ENCODE measurements at places on chromosomes 7 and 10.

- DNase-seq = peak; percentile 80
Observed at GRCh38 chr10:76113952-76114351, 682.5 kb downstream of the LRMDA start.

GRCh38 chr10:60237977-60238758, 151.5 kb downstream of the ANK3 start:
- peak; percentile 52 for DNase-seq

- no peak for DNase-seq
Observed at GRCh38 chr10:61609701-61610100, 53.0 kb upstream of the CABCOCO1 start.

DNA sequence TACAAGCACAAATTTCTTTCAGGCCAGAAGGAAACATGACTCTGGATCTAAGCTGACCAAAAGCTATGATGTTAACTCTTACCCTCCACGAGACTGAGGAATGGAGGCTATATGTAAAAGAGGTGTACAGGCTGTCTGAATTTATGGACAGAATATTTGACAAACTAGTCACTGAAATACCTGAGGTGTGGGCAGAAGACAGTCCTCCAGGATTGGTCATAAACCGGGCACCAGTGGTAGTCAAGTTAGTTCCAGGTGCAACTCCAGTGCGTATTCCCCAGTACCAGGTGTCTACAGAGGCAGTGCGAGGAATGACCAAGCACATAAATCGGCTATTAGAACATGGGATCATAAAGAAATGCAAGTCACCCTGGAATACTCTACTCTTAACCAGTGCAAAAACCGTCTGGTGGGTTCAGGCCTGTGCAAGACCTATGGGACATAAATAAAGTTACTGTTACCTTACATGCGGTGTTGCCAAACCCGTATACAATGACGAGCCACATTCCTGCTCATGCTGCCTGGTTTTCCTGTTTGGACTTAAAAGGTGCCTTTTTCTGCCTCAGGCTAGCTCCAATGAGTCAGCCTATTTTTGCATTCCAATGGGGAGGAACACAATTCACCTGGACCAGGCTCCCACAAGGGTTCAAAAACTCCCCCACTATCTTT, 6.7 kb upstream of the CYREN start:
- no peak for DNase-seq

- DNase-seq = no peak
Observed at GRCh38 chr10:8927705-8928104, 873.2 kb downstream of the GATA3 start.

GRCh38 chr7:139829025-139829774, at the start of gene TBXAS1:
Gene TBXAS1, plus strand, starts transcription at chr7:139829264. Its CDS starts 127 bp downstream, at chr7:139829391.
- DNase-seq = no peak

DNA sequence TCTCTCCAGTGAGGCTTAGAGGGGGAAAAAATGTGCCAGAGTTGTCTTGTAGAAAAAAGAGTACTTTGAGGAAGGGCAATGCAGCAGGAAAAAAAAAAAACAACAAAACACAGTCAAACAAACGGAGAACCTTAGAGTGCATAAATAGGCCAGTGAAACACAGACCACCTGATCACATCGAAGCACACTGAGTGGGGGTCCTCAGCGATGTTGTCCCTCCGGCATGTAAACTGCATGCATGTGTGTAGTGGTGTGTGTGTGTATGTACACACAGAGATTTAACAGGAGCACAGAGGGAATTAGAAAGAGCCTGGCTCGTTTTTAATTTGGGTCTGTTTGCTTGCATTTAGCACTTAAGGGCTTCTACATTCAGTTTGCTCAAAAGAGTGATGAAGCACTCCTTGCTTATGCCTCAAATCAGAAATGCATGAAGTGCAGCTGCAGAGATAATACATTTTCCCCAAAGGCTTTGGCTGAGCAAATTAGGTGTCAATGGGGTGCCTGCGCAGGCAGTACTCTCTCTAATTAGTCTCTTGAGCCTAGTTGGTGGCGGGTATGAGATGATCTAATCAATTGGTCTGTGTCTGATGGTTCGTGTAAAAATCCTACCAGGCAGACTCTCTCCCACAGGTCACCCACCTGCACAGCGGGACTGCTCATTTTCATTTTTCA, 62.7 kb upstream of the FZD1 start:
- DNase-seq = no peak

DNA sequence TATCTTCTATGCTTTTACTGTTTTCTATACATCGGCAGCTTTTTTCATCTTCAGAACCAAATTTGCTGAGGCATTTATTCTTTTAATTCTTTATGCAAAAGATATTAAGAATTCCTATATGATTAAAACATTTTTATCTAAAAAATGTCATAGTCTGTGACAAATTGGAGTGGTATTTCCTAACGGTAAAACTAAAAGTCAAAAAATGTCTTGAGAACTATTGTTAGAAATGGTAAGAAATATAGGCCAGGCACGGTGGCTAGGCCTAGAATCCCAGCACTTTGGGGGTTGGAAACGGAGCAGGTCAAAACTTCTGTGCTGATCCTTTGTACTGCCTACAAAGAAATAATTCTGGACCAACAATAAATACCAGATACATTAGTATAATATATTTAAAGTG, 57.7 kb upstream of the PRR15 start:
- no peak for DNase-seq

GRCh38 chr7:90706072-90706716, 110.1 kb downstream of the CDK14 start:
- DNase-seq = peak; percentile 41

- no peak for DNase-seq
Observed at GRCh38 chr7:34425194-34425593, 232.8 kb upstream of the NPSR1 start.

DNA sequence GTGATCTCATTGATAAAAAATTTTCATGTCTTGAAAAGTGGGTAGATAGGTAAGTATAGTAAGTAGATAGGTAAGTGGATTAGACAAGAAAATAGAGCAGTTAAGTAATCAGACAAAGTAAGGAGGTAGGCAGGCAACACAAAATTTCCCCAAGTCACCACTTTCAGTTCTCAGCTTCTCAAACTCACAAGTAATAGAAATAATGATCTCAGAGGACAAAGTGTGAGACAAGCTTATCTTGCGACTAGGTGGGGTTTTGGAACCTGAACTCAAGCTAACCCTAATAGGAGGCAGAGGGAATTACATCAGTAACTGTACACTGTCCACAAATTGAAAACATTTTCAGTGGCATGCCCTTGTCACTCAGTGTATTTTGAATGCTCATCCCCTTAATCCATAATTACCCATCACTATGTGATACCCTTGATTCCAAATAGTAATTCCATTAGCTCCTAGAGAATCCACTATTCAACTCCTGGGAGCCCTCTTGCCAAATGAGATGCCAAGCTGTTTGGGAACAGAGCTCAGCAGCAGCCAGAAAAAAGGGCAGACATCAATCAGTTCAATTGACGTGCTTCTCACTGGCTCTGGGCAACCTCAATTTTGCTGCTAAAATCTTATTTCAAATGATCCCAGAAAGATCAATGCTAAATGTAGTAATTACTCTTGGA, 703.2 kb downstream of the XPNPEP1 start:
- DNase-seq = no peak

GRCh38 chr10:121645696-121646095, 47.5 kb upstream of the FGFR2 start:
- no peak for DNase-seq

DNA sequence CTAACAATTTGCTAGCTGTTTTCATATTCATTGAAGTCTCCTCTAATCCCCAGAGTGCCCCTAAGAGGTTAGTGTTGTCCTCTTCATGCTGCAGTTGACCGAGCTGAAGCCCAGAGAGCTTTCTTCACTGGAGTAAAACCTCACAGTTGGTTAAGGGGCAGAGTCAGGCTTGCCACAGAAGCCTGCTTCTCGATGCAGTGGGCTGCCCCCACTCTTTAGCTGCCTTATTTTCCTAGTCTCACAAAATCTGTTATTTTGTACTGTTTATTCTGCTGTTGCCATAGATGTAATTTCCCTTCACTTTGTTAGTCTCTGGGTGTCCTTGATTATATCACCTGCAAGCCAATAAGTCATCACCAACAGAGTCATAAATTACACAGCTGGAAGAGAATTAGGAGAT, 56.3 kb upstream of the ZPBP start:
- no peak for DNase-seq

- DNase-seq = no peak
Observed at GRCh38 chr7:155986497-155987160, 174.4 kb upstream of the SHH start.

- DNase-seq = no peak
Observed at GRCh38 chr7:149800169-149800555, 26.8 kb upstream of the ZNF467 start.

GRCh38 chr7:77944183-77945182, 145.9 kb downstream of the PHTF2 start:
- DNase-seq = no peak

- DNase-seq = no peak
Observed at GRCh38 chr7:105707967-105708762, 126.9 kb upstream of the EFCAB10 start.

- peak; percentile 75 for DNase-seq
Observed at GRCh38 chr10:103053659-103054581, 135.8 kb downstream of the CNNM2 start.

DNA sequence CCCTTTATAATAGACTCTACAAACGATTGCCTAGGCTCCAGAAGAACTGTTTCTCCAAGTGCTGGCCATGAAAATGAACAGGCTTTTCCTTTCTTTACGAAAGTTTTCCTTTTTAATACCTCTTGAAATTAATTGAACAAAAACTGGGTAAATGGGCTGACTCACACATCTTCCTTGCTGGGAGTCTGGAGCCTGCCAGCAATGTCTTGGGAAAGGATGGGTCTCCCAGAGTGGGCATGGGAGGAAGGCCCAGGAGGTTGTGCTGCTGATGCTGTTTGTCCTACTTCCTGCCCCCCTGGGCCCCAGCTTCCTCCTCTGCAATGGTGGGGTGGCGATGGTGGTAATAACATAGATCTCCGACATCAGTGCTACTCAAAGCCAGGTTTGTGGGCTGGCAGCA, 174.1 kb downstream of the RPS24 start:
- no peak for DNase-seq

DNA sequence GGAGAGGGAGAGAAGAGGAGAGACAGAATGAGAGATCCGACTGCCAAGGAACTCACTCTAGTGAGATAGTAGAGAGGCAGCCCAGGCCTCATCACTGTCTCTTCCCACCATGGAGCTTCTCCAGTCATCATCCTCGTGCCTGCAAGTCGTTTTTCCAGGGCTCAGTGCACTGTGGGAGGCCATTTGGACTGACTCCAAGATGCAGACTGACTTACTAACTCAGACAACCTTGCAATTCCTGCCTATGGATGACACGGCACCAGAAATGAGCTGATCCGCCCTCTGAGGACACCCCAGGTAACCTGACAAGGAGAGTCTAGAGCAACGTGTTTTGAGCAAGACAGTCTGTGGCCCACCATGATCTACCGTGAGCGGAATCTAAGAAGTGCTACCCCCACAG, 154.9 kb downstream of the GLI3 start:
- peak; percentile 53 for DNase-seq

GRCh38 chr7:71015252-71015900, 116.6 kb upstream of the GALNT17 start:
- no peak for DNase-seq

DNA sequence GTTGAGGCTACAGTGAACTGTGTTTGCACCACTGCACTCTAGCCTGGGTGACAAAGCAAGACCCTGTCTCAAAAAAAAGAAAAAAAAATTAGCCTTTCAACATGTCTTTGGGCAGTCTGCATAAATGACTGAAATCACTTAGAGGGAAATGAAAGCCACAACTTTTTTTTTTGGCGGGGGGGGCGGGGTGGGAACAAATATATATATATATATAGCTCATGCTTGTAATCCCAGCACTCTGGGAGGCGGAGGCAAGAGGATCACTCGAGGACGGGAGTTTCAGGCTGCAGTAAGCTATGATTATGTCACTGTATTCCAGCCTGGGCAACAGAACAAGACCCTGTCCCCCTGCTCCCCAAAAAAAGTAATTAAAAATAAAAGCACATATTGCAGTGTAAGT, 23.4 kb upstream of the MICU1 start:
- no peak for DNase-seq

DNA sequence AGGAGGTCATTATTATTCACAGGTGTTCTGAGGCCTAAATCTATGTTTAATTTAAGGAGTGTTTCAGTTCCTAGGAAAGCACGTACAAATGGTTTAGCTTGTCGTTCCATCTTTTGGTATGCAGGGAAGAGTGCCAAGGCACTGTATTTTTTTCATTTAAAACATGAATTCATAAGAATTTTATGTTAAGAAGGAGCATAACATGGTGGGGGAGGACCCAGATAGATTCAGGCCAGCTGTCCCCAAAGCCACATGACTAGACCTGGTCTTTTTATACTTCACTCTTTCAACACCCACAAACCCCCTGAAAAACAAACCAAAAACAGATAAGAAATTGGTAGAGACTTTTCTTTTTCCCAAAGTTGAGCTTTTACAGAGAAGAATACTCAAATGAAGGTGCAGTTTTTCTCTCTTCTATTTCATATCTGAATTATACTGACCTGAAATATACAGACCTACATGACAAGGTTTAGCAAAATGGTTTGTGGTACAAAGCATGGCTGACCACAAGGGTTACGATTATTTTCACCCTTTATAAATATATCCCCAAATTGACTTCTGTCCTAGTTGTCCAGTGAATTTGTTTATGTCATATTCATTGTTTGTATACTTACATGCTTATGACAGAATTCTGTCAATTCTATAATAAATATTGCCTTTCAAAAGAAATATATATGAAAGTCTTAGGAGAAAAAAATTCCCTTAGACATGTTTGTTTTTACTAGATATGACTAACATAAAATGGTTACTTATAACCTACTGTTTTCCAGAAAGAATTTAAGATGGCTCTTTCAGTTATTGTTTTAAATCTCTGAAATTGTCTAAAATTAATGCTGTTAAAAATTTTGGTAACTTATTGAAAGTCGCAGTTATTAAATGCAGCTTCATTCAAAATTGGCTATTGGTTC, 71.3 kb downstream of the AP3M1 start:
- DNase-seq = no peak

- DNase-seq = no peak
Observed at GRCh38 chr10:115879372-115880089, 393.5 kb downstream of the GFRA1 start.

- peak; percentile 51 for DNase-seq
Observed at GRCh38 chr7:158186864-158187693, 400.5 kb downstream of the PTPRN2 start.

DNA sequence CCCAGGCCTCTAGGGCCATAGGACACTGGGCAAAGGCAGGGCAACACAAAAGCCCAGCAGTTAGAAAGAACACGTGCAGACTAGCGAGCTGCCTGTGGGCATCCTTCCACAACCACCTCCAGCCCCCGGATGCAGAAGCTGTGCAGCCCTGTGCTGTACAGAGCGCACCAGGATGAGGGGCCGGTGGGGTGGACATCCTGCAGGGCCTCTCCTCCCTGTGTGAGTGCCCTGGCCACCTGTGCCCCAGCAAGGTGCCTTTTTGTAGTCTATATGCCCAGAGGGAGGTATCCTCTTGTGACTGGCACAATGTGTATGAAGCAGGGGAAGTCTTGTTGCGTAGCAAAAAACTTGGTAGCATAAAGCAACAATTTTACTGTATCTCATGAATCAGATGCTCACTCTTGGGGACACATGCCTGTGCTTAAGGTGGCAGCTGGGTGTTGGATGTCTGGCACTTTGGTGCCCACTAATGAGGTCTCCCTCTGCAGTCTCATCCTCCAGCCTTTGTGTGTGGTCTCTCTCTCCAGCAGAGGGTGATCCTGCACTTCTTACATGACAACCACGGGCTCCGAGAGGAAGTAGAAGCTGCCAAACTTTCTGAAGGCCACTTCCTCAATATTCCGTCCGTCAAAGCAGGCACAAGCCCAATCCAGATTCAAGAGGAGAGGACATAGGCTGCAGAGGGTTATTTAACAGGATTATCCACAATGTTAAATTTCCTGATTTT, 8.7 kb downstream of the NCAPG2 start:
- DNase-seq = peak; percentile 64

GRCh38 chr7:136869991-136870865, 1.8 kb downstream of the CHRM2 start:
- peak; percentile 25 for DNase-seq

Data from astrocyte (in vitro differentiated cells and primary cell).